ENCODE measurements at places on chromosomes 2 and 18. TPM values are rescaled to one million over a fixed set of nuclear protein-coding genes. Genes with fewer than 3 reads are reported as not detected.

The CNPPD1 gene
- total RNA-seq = 13.0 TPM

DNA sequence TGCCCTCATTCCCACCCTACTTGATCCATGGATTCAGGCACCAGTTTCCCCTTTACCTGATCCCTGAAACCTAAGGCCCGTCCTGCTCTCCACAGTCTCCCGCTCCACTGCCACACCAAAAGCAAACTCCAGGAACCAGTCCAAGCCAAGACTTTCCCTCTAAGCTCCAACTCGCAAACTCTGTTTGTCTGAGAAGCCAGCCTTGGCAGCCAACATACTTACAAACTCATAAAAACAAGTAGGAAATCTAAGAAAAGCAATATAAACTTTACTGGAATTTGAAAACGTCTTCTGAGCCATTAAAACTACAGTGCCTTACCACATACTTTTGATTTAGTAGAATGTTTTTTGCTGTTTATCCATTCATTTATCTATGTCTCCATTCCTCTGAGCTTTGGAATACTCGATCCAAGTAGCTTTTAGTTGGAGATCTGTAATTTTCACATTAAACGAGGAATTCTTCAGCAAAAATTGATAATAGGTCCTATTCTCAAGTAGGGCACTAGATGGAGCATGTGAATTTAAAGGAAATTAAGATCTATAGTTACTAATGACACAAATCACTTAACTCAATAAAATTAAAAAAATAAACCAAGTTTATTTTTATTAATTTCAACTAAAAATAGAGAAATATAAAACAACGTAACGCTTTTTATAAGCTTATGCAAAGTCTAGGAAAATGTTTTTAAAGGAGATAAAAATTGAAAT is 199.7 kb downstream of the MYO3B start:
- DNase-seq = no peak
- H3K36me3 ChIP-seq = no peaks in the 10 kb centered on the region
- H3K4me3 ChIP-seq = no peak overlapping the region
- no peaks in the 10 kb centered on the region for H3K4me1 ChIP-seq
- H3K27ac ChIP-seq = no peak overlapping the region
- no peaks in the 10 kb centered on the region for H3K27me3 ChIP-seq

DNA sequence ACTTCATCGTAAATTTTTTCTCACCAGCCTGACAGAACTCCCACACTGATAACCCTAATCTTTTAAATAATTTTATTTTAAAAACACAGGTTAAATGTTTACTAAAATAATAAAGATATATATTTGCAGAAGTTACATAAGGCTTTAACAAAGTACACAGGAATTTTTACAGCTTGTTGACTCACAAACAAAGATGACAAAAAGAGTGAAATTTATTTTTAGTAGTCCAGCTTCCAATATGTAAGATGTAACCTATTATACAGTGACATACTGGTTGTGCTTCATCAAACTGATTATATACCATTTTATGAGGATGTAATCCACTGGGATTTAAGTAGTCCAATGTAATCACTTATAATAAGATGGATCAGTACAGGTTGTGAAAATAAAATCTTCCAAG is 348.9 kb upstream of the SLC39A10 start:
- no peak overlapping the region for H3K27ac ChIP-seq
- H3K4me3 ChIP-seq = no peak overlapping the region
- H3K27me3 ChIP-seq = no peaks in the 10 kb centered on the region
- H3K4me1 ChIP-seq = no peaks in the 10 kb centered on the region
- no peak for DNase-seq
- no peaks in the 10 kb centered on the region for H3K36me3 ChIP-seq

GRCh38 chr2:47236503-47237215 is 81.6 kb upstream of the STPG4 start:
- H3K4me1 ChIP-seq = peaks cover 36% of the 10 kb centered on the region
- DNase-seq = no peak
- H3K36me3 ChIP-seq = no peaks in the 10 kb centered on the region
- H3K27ac ChIP-seq = no peak overlapping the region
- H3K27me3 ChIP-seq = no peaks in the 10 kb centered on the region
- H3K4me3 ChIP-seq = no peak overlapping the region

- H3K4me3 ChIP-seq = no peak overlapping the region
- H3K36me3 ChIP-seq = no peaks in the 10 kb centered on the region
- peaks cover 34% of the 10 kb centered on the region for H3K4me1 ChIP-seq
- DNase-seq = peak; percentile 55
- peak overlapping the region; percentile 61 for H3K27ac ChIP-seq
Measured at GRCh38 chr2:118264232-118264990, 176.1 kb downstream of the INSIG2 start.

DNA sequence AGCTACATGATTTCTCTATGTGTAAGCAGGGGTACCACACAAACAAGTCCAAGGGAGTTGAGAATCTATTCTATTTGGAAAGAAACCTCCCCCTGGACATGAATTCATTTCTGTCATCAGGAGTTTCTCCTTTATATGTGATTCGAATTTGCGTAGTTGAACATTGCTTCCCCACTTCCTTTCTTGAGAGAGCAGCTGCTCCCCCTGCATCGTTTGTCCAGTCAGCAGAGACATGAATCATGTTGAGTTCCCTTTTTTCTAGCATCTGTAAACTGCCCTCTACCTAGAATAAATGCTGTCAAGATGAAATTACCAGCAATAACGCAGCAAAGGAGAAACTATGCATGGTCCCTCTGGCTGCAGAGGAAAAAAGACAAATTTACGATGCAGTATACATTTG is 73.8 kb downstream of the KIF5C start:
- H3K27ac ChIP-seq = no peak overlapping the region
- no peaks in the 10 kb centered on the region for H3K27me3 ChIP-seq
- no peaks in the 10 kb centered on the region for H3K4me1 ChIP-seq
- DNase-seq = no peak
- H3K36me3 ChIP-seq = no peaks in the 10 kb centered on the region
